ENCODE measurements at places on chromosomes 4 and X. TPM values are rescaled to one million over a fixed set of nuclear protein-coding genes. Genes with fewer than 3 reads are reported as not detected.

DNA sequence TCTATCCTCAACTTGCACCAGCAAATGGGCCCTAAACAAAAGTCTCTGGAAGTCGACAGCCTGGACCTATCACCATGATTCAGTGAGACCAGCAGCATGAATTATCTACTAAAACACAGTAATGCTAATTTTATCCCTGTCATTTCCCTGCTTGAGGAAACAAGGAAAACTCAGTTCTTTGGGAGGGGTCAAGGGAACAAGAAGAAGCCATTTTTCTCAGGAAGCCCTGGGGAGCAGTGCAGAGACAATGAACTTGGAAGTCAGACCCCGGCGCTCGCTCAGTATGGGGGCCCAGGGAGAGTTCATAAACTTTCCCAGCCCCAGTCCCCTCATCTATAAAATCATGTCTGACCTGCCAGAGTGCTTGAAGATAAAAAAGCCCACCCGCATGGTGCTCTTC, 50.4 kb downstream of the DCTD start:
- DNase-seq, result no peak

- no peak for DNase-seq
Observed at GRCh38 chr4:80239480-80240150, 26.8 kb upstream of the FGF5 start.

GRCh38 chrX:25544641-25545040, 528.9 kb upstream of the ARX start:
- no peak for DNase-seq

KIT gene
- 0.96 TPM for total RNA-seq

MGARP gene
- total RNA-seq, result not detected

GRCh38 chr4:80343887-80344286, 8.4 kb downstream of the CFAP299 start:
- no peak for DNase-seq

GRCh38 chr4:74437866-74438265, 7.1 kb upstream of the AREG start:
- no peak for DNase-seq

CDKL2 gene
- total RNA-seq, result not detected

MAGEE1 gene
- 0.56 TPM for total RNA-seq
